ENCODE measurements at places on chromosomes 4 and X.

GRCh38 chrX:12307961-12308360, 169.7 kb downstream of the FRMPD4 start:
- no peak overlapping the region for H3K4me3 ChIP-seq
- no peaks in the 10 kb centered on the region for H3K36me3 ChIP-seq
- H3K4me1 ChIP-seq = no peaks in the 10 kb centered on the region
- H3K27me3 ChIP-seq = peaks cover 4% of the 10 kb centered on the region
- DNase-seq = no peak
- no peak overlapping the region for H3K27ac ChIP-seq

- H3K27me3 ChIP-seq = no peaks in the 10 kb centered on the region
- no peak for DNase-seq
- no peak overlapping the region for H3K4me3 ChIP-seq
These were observed 13.3 kb upstream of the TBC1D19 start for GRCh38 chr4:26570596-26570995.

DNA sequence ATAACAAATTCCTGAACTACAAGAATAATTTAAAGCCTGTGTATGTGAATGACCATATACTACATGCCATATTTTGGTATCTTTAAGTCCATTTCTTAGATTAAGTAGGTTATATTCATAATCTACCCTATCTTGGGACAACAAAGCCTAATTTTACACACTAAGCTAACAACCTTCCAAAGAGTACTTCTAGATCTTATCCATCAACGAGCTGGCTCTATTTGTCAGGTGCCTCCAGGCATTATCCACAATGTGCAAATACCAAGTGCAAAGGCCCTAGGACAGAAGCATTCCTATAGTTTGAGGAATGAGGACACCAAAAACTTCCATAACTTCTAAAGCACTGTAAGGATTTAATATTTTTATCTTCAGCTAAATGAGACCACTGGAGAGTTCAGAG, 3.5 kb downstream of the SLBP start:
- no peaks in the 10 kb centered on the region for H3K27me3 ChIP-seq
- no peak for DNase-seq
- H3K4me1 ChIP-seq = peaks cover 24% of the 10 kb centered on the region
- H3K27ac ChIP-seq = no peak overlapping the region
- peaks cover 20% of the 10 kb centered on the region for H3K36me3 ChIP-seq

DNA sequence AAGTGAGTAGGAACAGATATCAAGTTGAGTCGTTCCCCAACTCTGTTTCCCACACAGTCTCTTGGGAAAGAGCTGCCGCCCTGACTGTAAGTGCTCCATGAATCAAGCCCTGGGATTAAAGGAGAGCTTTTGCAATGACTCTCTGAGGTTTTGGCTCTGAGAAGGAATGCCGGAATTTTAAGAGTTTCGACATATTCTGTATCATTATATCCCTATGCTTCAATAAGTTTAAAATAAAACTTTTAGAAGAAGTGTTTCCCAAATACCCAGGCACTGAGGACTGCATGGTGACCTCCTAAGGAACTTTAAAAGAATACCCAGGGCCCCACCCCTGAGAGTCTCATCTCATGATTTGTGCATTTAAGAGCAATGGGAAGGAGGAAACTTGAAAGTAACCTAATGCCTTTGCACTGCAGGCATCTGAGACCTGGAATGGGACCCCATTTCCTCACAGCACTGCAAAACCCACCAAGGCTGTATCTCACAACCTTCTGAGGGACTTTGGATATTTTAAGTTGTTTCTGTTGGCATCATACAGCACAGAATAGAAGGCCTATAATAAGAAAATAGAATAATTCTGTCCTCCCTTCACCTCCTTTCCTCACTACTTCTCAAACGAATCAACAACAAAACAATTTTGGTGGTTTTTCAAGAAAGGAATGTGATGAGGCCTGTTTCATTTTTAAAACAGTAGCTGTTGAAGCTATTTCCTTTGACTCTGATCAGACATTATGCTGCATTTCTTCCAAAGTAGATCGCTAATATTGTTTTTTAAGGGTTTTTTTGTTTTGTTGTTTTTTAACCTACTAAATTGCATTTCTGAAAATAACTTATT, 121.2 kb downstream of the GASK1B start:
- no peak overlapping the region for H3K27ac ChIP-seq
- H3K4me3 ChIP-seq = no peak overlapping the region
- no peak for DNase-seq
- H3K27me3 ChIP-seq = no peaks in the 10 kb centered on the region
- no peaks in the 10 kb centered on the region for H3K36me3 ChIP-seq

- H3K36me3 ChIP-seq = no peaks in the 10 kb centered on the region
- peaks cover 4% of the 10 kb centered on the region for H3K4me1 ChIP-seq
- no peak overlapping the region for H3K4me3 ChIP-seq
- H3K27me3 ChIP-seq = no peaks in the 10 kb centered on the region
- DNase-seq = peak; percentile 1
These were observed 5.1 kb downstream of the FBXL5 start for GRCh38 chr4:15649914-15650545.

GRCh38 chr4:3263053-3263875, 14.3 kb downstream of the MSANTD1 start:
- peaks cover 33% of the 10 kb centered on the region for H3K36me3 ChIP-seq
- H3K4me3 ChIP-seq = no peak overlapping the region
- no peaks in the 10 kb centered on the region for H3K27me3 ChIP-seq
- no peak for DNase-seq
- no peak overlapping the region for H3K27ac ChIP-seq

GRCh38 chr4:180455226-180455625, 1788.0 kb upstream of the TENM3 start:
- no peaks in the 10 kb centered on the region for H3K27me3 ChIP-seq
- H3K4me1 ChIP-seq = no peaks in the 10 kb centered on the region
- H3K4me3 ChIP-seq = no peak overlapping the region
- no peak overlapping the region for H3K27ac ChIP-seq
- H3K36me3 ChIP-seq = no peaks in the 10 kb centered on the region
- peak; percentile 6 for DNase-seq

DNA sequence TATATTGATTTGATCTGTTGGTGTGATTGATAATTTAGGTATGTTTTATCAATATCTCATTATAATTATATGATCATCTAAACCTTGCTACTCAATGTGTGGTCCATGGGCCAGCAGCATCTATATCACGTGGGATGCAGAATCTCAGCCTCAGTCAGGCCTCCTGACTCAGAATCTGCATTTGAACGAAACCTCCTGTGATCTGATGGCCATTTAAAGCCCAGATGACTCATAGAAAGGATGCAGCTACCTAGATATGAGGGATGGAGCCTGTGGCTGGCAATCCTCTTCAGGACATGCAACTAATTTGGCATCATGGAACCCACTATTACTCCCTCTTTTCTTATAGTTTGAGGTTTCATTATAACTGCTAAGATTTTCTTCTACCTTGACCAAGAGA, 11.3 kb upstream of the CHRNA9 start:
- H3K27ac ChIP-seq = no peak overlapping the region
- DNase-seq = no peak
- no peaks in the 10 kb centered on the region for H3K27me3 ChIP-seq
- no peaks in the 10 kb centered on the region for H3K36me3 ChIP-seq
- no peak overlapping the region for H3K4me3 ChIP-seq

DNA sequence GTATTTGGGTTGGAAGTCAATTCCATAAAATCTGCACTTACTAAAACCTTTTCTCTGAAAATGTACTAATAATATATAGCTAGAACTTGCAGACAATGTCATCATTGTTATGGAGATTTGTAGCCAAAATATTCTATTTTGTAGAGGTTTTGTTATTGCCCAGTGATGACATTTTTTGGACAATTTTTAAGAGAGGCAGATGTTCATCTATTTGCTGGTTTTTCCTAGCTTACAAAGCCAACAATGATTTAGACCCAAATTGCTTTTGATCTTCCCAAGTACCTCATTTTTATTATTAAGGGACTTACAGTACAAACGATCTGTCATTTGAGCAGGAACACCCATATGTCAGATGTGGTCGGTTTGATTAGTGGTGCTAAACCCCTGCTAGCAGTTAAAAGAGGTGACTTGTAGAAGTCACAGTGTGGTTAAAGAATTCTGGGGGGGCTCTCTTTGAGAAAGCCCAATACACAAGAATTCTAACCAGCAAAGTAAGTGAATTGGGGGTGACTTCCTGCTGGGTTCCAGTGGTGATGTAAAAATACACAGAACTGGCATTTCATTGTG, 136.2 kb downstream of the KIT start:
- H3K4me3 ChIP-seq = no peak overlapping the region
- H3K27ac ChIP-seq = no peak overlapping the region
- H3K4me1 ChIP-seq = no peaks in the 10 kb centered on the region
- H3K27me3 ChIP-seq = no peaks in the 10 kb centered on the region

GRCh38 chr4:182827954-182828353, 89.2 kb downstream of the DCTD start:
- H3K4me1 ChIP-seq = peaks cover 20% of the 10 kb centered on the region
- no peak overlapping the region for H3K27ac ChIP-seq
- peaks cover 14% of the 10 kb centered on the region for H3K27me3 ChIP-seq

- no peaks in the 10 kb centered on the region for H3K36me3 ChIP-seq
- DNase-seq = no peak
- no peaks in the 10 kb centered on the region for H3K27me3 ChIP-seq
- H3K4me1 ChIP-seq = no peaks in the 10 kb centered on the region
These were observed 827 bp upstream of the RTL3 start for GRCh38 chrX:78659955-78660354.

GRCh38 chrX:15864629-15865028, 10.0 kb upstream of the AP1S2 start:
- H3K36me3 ChIP-seq = no peaks in the 10 kb centered on the region
- peaks cover 37% of the 10 kb centered on the region for H3K27me3 ChIP-seq
- no peak overlapping the region for H3K27ac ChIP-seq
- no peaks in the 10 kb centered on the region for H3K4me1 ChIP-seq

- no peaks in the 10 kb centered on the region for H3K4me1 ChIP-seq
- no peak overlapping the region for H3K4me3 ChIP-seq
- no peaks in the 10 kb centered on the region for H3K36me3 ChIP-seq
- no peak for DNase-seq
- H3K27me3 ChIP-seq = peaks cover 19% of the 10 kb centered on the region
These were observed 63.9 kb downstream of the PLS3 start for GRCh38 chrX:115624916-115625315.

DNA sequence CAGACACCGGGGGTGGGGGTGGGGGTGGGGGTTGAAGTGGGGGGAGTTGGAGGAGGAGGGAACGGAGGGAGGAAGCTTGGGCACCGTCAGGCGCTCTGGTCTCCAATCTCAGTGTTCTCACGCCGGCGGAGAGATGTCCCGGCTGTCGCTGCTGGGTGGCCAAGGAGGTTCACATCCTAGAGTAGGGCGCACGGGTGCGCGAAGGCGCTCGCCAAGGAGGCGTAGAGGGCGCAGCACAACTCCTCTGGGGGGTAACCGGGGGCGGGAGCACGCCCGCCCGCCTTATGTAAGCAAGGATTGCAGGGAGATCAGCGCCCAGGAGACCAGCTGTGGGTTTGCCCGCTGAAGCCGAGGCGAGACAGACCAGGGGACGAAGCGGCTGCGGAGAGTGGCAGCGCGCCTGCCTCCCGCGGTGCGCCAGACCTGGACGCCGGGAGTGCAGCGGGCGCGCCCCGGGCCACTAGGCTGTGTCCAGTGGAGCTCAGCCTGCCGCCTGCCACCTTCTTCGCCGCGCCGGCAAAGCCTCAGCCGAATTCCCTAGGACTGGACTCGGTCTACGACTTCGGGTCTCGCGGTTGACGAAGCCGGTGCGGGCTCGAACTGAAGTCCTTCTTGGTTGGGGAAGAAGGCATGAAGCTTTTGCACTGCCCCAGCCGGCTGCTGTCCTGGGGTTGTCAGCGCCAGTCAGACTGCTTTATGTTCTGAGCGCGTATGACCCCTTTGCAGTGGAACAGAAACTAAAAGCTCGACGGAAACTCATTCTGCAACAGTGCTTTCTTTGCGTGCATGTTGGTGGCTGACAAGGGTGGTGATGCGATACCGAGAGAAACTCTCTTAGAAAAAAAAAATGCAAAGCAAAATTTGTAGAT, 707 bp upstream of the UNC5C start:
- peak overlapping the region; percentile 57 for H3K4me3 ChIP-seq
- no peak for DNase-seq
- no peaks in the 10 kb centered on the region for H3K36me3 ChIP-seq
- peaks cover 21% of the 10 kb centered on the region for H3K27me3 ChIP-seq
- H3K4me1 ChIP-seq = peaks cover 20% of the 10 kb centered on the region
- H3K27ac ChIP-seq = peak overlapping the region; percentile 86

- H3K36me3 ChIP-seq = no peaks in the 10 kb centered on the region
- no peak for DNase-seq
- no peak overlapping the region for H3K4me3 ChIP-seq
These were observed 316.7 kb upstream of the HTR2C start for GRCh38 chrX:114267142-114267541.

- no peaks in the 10 kb centered on the region for H3K36me3 ChIP-seq
- H3K27me3 ChIP-seq = no peaks in the 10 kb centered on the region
- no peak overlapping the region for H3K27ac ChIP-seq
- DNase-seq = no peak
These were observed 65.0 kb downstream of the MAPK10 start for GRCh38 chr4:86294883-86295282.

DNA sequence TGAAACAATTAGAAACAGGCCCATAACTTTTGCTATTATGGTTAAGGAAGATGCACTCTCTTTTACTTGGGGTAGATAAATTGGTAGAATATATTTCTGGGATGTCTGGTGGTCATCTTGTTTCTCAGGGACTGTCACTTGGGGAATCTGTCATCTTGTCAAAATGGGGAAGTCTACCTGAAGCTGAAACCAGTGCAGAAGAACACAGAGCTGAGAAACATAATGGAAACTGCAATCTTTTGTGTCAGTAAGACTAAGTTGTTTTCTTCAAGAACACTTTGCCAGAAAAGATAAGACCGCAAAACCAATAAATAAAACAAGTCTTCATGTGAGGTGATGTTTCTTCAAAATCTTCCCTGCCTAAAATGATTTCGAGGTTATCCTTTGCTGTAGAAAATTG, 92.0 kb downstream of the NAA11 start:
- no peak overlapping the region for H3K27ac ChIP-seq
- no peak overlapping the region for H3K4me3 ChIP-seq
- H3K4me1 ChIP-seq = no peaks in the 10 kb centered on the region
- no peaks in the 10 kb centered on the region for H3K27me3 ChIP-seq
- no peak for DNase-seq

DNA sequence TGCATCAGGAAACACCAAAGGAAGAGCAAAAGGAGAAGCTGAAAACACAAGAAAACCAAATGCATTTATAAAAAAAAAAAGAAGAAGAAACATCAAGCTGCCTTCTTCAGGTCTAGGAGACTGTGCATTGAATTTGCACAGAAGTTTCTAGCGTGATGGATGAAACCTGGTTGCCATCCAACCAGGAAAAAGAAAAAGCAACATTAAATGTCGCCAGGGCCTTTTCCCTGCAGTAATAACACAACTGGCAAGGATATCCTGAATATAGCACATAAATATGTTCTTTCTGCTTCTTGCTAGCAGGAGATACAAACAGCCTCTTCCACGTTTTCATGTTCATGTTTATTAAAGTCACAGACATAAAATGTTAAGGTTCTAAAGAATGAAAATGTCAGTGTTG, 60.8 kb upstream of the ZFP42 start:
- H3K27me3 ChIP-seq = no peaks in the 10 kb centered on the region
- H3K36me3 ChIP-seq = no peaks in the 10 kb centered on the region
- no peaks in the 10 kb centered on the region for H3K4me1 ChIP-seq
- H3K27ac ChIP-seq = no peak overlapping the region
- no peak overlapping the region for H3K4me3 ChIP-seq

- H3K4me3 ChIP-seq = no peak overlapping the region
- DNase-seq = no peak
- H3K27ac ChIP-seq = no peak overlapping the region
- peaks cover 18% of the 10 kb centered on the region for H3K27me3 ChIP-seq
These were observed 1.6 kb downstream of the HPGD start for GRCh38 chr4:174520660-174521059.

GRCh38 chrX:47563801-47564315, 2.9 kb downstream of the ARAF start:
- peaks cover 31% of the 10 kb centered on the region for H3K36me3 ChIP-seq
- H3K4me3 ChIP-seq = no peak overlapping the region
- no peak overlapping the region for H3K27ac ChIP-seq
- H3K27me3 ChIP-seq = no peaks in the 10 kb centered on the region
- DNase-seq = no peak
